ENCODE measurements at places on chromosomes 1 and 21. TPM values are rescaled to one million over a fixed set of nuclear protein-coding genes. Genes with fewer than 3 reads are reported as not detected.

The MYOG gene
- total RNA-seq: not detected

The PCBP3 gene
- 0.50 TPM for total RNA-seq

The AKR7A3 gene
- total RNA-seq: 1.5 TPM

DNA sequence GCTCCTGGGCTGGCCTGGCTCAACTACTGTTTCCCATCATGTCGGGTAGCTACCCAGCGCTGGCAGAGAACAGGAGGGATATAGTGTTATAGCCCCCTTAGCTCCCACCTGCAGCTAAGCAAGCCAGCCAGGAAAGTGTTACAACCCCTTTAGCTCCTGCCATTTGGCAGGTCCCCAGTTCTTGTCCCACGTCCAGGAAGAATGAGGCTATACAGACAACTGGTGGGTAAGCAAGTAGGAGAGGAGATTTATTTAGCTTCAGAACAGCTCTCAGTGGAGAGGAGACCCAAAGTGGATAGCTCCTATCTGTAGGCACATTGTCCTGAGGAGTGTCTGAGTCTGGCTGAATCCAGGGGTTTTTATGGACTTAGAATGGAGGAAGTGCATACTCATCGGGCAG lies 741.1 kb upstream of the B3GALT2 start:
- no peak overlapping the region for H3K27ac ChIP-seq
- no peaks in the 10 kb centered on the region for H3K27me3 ChIP-seq
- no peaks in the 10 kb centered on the region for H3K4me1 ChIP-seq
- no peaks in the 10 kb centered on the region for H3K36me3 ChIP-seq

DNA sequence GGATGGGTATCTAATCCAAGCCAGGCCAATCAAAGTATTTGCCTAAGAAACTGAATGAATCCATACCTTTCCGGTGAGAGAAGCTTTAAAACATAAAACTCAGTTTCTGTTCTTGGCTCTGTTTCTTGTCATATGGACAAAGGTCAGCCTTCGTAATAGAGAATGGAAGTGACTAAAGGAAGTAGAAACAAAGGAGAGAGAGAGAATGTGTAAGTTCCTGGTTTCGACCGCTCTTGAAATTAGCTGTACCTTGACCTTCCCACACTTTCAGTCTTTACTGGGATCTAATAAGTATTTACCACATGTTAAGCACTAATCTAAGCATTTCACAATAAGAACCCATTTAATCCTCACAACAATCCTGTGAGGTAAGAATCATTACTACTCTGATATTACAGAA lies 19.6 kb upstream of the CLCA4 start:
- no peak for DNase-seq
- no peaks in the 10 kb centered on the region for H3K4me1 ChIP-seq
- H3K27me3 ChIP-seq: no peaks in the 10 kb centered on the region
- no peak overlapping the region for H3K27ac ChIP-seq

- no peak overlapping the region for H3K4me3 ChIP-seq
- no peaks in the 10 kb centered on the region for H3K27me3 ChIP-seq
- H3K27ac ChIP-seq: no peak overlapping the region
Observed at GRCh38 chr1:234647245-234647644, 37.3 kb upstream of the IRF2BP2 start.

All from natural killer cell (primary cell).